IMR-90 (cell line): ENCODE measurements at places on chromosomes 5 and 9. TPM values are rescaled to one million over a fixed set of nuclear protein-coding genes. Genes with fewer than 3 reads are reported as not detected.
A peak's percentile ranks its signal among the peaks of the same experiment; 100 is the strongest.

The SLC45A2 gene
- total RNA-seq: not detected in 2 replicates

The ARHGEF28 gene
- total RNA-seq: 13.9 and 16.0 TPM in 2 replicates

The DBH gene
- total RNA-seq: not detected in 2 replicates

The RASGRF2 gene
- total RNA-seq: 5.0 and 5.3 TPM in 2 replicates

The NTRK2 gene
- under 0.01 TPM in 1 of 2 replicates, not detected in the other for total RNA-seq

The RNF208 gene
- not detected in 2 replicates for total RNA-seq

The TGFBR1 gene
- 57.8 and 75.3 TPM in 2 replicates for total RNA-seq

- DNase-seq: peak; percentile 66
- H3K4me1 ChIP-seq: peaks cover 10% of the 10 kb centered on the region
- H3K36me3 ChIP-seq: no peaks in the 10 kb centered on the region
- peaks cover 3% of the 10 kb centered on the region; the same call in 1 of the 2 replicates for H3K27me3 ChIP-seq
- H3K4me3 ChIP-seq: no peak overlapping the region
These were observed 10.0 kb upstream of the SEPTIN8 start for GRCh38 chr5:132787076-132787475.

DNA sequence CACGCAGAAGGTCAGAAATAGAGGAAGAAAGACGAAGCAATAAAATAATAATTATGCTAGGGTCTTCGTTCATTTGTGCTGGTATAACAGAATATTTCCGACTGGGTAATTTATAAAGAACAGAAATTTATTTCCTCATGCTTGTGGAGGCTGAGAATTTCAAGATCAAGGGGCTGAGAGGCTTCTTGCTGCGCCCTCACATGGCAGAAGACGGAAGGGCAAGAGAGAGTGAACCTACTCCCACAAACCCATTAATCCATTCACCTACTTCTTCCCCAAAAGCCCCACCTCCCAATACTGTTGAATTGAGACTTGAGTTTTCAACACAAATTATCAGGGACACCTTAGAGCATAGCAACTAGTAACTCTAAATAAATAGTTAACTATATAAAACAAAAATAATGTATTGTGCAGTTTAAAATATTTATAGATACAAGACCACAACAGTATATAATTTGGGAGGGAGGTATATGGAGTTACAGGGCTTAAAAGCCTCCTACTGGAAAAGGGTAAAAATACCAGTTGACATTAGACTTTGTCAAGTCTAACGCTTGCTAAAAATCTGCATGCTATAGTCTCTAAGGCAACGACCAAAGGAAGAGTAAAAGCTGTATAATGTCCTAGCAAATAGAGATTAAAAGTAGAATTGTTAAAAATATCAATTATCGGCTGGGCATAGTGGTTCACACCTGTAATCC lies 40.3 kb upstream of the NAA35 start:
- H3K27ac ChIP-seq: no peak overlapping the region
- no peak overlapping the region for H3K4me3 ChIP-seq
- peak; percentile 36 for DNase-seq
- no peaks in the 10 kb centered on the region; the same call in 1 of the 2 replicates for H3K27me3 ChIP-seq

DNA sequence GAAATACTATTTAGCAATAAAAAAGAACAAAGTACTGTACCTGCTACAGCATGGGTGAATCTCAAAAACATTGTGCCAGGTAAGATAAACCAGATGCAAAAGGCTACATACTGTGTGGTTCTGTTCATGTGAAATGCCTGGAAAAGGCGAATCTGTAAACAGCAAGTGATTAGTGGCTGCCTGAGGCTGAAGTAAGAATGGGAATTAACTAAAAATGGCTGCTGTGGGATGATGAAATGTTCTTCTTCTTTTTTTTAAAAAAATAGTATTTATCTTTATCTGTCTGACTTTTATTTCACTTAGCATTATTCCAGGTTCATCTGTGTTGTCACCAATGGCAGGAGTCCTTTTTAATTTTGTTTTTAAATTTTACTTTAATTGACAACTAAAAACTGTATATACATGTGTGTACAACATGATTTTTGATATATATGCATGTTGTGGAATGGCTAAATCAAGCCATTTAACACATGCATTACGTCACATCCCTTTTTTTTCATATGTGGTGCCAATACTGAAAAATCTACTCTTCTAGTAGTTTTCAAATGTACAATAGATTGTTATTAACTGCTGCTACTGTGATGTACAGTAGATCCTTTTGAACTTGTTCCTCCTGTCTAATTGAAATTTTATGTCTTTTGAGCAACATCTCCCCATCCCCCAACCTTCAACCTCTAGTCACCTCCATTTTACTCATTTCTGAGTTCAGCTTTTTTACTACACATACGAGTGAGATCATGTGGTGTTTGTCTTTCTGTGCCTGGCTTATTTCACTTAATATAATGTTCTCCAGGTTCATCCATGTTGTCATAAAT lies 62.9 kb upstream of the TNFAIP8 start:
- no peaks in the 10 kb centered on the region for H3K27me3 ChIP-seq
- DNase-seq: no peak
- no peaks in the 10 kb centered on the region for H3K36me3 ChIP-seq
- H3K4me3 ChIP-seq: no peak overlapping the region
- peaks cover 9% of the 10 kb centered on the region for H3K4me1 ChIP-seq

GRCh38 chr5:155522540-155522939 lies 509.0 kb downstream of the KIF4B start:
- no peak overlapping the region for H3K27ac ChIP-seq
- no peak overlapping the region for H3K4me3 ChIP-seq
- no peaks in the 10 kb centered on the region for H3K27me3 ChIP-seq
- no peak for DNase-seq

DNA sequence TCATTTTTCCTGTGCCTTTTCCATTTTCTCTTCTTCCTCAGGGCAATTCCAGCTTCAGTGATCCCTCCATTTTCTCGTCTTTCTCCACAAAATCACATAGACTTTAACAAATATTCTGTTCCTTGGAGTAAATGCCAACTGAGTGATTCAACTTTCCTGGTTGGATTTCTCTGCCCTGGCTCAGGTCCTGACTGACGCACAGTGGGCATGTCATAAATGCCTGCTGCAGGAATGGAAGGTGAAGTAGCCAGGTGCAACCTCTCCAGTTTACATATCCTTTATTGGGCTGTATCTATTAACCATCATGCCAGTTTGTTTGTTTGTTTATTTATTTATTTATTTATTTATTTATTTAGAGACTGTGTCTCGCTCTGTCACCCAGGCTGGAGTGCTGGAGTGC lies 95.1 kb downstream of the MEF2C start:
- H3K27me3 ChIP-seq: no peaks in the 10 kb centered on the region
- H3K4me3 ChIP-seq: no peak overlapping the region
- H3K4me1 ChIP-seq: peaks cover 7% of the 10 kb centered on the region
- no peaks in the 10 kb centered on the region for H3K36me3 ChIP-seq

GRCh38 chr5:168740811-168741213 lies 161.6 kb upstream of the PANK3 start:
- no peaks in the 10 kb centered on the region for H3K27me3 ChIP-seq
- H3K4me1 ChIP-seq: no peaks in the 10 kb centered on the region
- H3K4me3 ChIP-seq: no peak overlapping the region
- no peaks in the 10 kb centered on the region for H3K36me3 ChIP-seq
- no peak overlapping the region for H3K27ac ChIP-seq
- no peak for DNase-seq

DNA sequence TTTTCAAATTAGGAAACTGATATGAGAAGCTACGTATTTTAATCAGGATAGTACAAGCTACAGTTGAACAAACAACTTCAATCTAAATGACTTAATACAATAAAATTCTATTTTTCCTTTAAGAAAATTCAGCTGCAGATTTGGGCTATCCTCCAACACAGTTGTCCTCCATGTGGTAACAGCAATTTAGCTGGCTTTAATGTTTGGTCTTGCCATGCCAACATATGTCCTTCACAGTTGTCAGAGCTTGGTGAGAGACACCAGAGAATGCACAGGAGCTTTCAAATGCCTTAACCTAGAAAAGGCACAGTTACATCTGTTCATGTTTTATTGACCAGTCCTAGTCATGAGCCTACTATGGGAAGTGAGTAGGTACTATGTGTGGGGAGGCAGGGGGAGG lies 10.8 kb downstream of the FAM174A start:
- peaks cover 2% of the 10 kb centered on the region; the same call in 1 of the 2 replicates for H3K4me1 ChIP-seq
- DNase-seq: no peak
- no peaks in the 10 kb centered on the region for H3K27me3 ChIP-seq
- H3K27ac ChIP-seq: no peak overlapping the region
- no peak overlapping the region for H3K4me3 ChIP-seq

GRCh38 chr9:33881635-33882034 lies 64.7 kb downstream of the UBE2R2 start:
- no peaks in the 10 kb centered on the region for H3K27me3 ChIP-seq
- no peak overlapping the region for H3K4me3 ChIP-seq
- no peaks in the 10 kb centered on the region for H3K36me3 ChIP-seq
- H3K4me1 ChIP-seq: peaks cover 12% of the 10 kb centered on the region

DNA sequence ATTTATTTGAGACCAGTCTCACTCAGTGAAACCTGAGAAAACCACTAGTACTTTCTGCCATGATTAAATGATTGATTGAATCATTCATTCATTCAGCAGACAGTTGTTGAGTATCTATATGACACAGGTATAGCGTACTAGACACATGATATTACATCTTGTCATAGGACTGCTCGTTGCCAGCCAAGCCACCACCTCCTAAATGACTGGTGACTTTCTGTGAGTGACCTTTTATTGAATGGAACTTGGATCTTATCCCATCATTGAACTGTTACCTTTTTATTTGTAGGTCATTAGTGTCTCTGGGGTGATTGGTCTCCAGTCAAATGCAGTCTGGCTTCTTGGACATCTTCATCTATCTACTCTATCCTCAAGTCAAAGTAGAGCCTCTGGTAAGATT lies 80.7 kb downstream of the HACD4 start:
- peaks cover 9% of the 10 kb centered on the region; the same call in 1 of the 2 replicates for H3K36me3 ChIP-seq
- H3K4me3 ChIP-seq: no peak overlapping the region
- no peaks in the 10 kb centered on the region for H3K4me1 ChIP-seq
- no peaks in the 10 kb centered on the region for H3K27me3 ChIP-seq

DNA sequence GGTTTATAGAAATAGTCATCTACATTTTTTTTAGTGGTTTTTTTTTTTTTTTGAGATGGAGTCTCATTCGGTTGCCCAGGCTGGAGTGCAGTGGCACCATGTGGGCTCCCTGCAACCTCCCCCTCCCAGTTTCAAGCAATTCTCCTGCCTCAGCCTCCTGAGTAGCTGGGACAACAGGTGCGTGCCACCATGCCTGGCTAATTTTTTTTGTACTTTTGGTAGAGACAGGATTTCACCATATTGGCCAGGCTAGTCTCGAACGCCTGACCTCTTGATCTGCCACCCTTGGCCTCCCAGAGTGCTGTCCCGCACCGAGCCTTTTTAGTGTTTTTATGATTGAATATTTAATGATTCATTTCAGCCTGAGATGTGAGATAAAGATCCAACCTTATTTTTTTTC lies 27.3 kb downstream of the ANKRD33B start:
- H3K36me3 ChIP-seq: peaks cover 1% of the 10 kb centered on the region; the same call in 1 of the 2 replicates
- no peak overlapping the region for H3K4me3 ChIP-seq
- no peak for DNase-seq
- no peaks in the 10 kb centered on the region for H3K27me3 ChIP-seq

DNA sequence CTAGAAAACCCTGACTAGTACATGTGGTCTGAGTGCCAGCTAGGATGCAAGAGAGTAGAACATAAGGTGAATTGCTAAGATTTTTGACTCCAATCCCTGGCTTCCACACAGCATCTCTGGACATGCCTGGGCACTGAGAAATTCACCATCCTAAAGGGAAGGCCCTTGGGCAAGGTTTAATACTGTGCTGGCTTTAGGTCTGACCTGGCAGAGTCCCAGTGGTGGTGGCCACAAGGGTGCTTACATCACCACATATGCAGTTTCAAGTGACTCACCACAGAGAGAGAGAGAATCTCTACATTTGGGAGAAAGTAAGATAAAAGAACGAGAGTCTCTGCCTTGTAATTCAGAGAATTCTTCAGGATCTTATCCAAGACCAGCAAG lies 661.6 kb upstream of the C9orf72 start:
- H3K27me3 ChIP-seq: no peaks in the 10 kb centered on the region
- no peak overlapping the region for H3K27ac ChIP-seq
- DNase-seq: peak; percentile 1
- H3K4me3 ChIP-seq: no peak overlapping the region
- no peaks in the 10 kb centered on the region for H3K4me1 ChIP-seq
- H3K36me3 ChIP-seq: no peaks in the 10 kb centered on the region

GRCh38 chr5:105782501-105782900 lies 1888.2 kb downstream of the EFNA5 start:
- H3K4me3 ChIP-seq: no peak overlapping the region
- H3K36me3 ChIP-seq: no peaks in the 10 kb centered on the region
- H3K4me1 ChIP-seq: no peaks in the 10 kb centered on the region

DNA sequence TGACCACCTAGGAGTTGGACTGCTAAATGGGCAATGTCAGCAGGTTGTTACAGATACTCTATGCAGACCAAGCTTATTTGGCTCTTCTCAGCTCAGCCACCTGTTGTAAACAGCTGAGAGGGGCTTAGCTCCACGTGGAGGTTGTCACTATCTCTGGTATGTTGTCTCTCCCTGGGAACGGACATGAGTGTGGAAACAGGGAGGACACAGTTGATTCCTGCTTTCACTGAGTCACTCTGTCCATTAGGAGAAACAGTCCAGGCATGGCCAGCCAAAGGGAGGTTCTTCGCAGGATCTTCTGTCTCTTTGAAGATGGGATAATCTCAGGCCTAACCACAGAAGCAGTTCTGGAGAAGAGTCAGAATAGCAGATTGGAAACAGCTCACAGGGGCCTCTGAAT lies 121.2 kb downstream of the PALM2AKAP2 start:
- peak; percentile 74 for DNase-seq
- H3K4me3 ChIP-seq: no peak overlapping the region
- H3K27ac ChIP-seq: no peak overlapping the region
- peaks cover 5% of the 10 kb centered on the region for H3K4me1 ChIP-seq
- H3K27me3 ChIP-seq: no peaks in the 10 kb centered on the region

DNA sequence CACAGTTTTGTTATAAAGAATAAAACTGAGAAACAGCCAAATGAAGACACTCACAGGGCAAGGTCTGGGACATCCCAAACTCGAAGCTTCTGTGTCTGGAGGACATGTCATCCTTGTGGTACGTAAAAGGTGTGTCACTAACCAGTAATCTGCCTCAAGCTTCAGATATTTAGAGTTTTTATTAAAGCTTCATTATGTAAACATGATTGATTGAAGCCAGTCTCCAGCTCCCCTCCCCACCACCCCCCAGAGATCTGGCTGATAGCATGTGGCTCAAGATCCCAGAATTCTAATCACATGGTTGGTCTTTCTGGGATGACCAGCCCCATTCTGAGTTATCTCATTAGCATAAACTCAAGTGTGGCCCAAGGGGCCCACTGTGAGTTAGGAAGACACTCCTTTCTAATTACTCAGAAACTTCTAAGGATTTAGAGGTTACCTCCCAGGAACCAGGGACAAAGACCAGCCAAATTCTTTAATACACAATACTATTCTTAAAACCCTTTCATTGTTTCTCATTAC lies 31.4 kb upstream of the ERAP1 start:
- H3K4me1 ChIP-seq: no peaks in the 10 kb centered on the region
- H3K27ac ChIP-seq: no peak overlapping the region
- DNase-seq: no peak
- no peaks in the 10 kb centered on the region; the same call in 1 of the 2 replicates for H3K27me3 ChIP-seq
- no peaks in the 10 kb centered on the region for H3K36me3 ChIP-seq

DNA sequence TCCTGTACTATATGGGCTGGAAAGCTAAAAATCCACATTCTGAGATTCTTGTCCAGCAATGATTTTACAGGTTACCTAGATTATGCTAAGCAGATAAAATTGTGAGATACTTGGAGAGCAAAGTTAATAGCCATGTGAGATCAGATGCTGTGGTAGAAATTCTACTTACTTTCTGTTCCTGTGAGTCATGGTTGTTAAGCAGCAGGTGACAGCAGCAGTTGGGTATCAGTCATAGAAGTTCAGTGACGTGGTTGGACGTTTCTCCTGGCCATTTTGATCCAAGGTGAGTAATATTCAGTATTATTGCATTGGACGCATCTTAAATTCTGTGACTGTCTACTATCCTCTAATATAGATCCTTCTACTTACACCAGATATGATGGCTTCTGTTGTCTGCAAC lies 524.5 kb downstream of the TMEM38B start:
- DNase-seq: no peak
- no peaks in the 10 kb centered on the region for H3K4me1 ChIP-seq
- no peaks in the 10 kb centered on the region for H3K36me3 ChIP-seq
- H3K27me3 ChIP-seq: no peaks in the 10 kb centered on the region
- no peak overlapping the region for H3K27ac ChIP-seq
